Activated CD8-positive, alpha-beta T cell treated with anti-CD3 and anti-CD28 coated beads for 36 hours (primary cell): ENCODE measurements at places on chromosomes 2 and 18.

GRCh38 chr18:49747876-49748275, 65.5 kb downstream of the ACAA2 start:
- no peak for DNase-seq

DNA sequence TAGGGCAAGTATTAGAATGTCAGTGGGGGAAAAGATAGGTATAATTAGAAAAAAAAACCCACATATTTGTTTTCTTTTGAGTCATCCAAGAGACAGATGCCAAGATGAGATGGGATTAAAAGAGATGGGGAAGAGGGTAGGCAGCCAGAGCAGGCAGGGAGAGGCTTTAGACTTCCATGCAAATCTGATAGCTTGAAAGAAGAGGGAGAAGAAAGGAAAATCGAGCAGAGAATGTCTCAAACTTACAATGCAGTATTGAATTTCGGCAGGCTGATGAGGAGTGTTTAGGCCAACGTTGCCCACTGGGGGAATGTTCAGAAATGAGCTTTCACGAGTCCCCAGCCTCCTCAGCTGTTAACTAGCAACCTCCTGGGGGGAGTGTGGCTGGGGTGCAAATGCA, 91.3 kb downstream of the SPATS2L start:
- no peak for DNase-seq

DNA sequence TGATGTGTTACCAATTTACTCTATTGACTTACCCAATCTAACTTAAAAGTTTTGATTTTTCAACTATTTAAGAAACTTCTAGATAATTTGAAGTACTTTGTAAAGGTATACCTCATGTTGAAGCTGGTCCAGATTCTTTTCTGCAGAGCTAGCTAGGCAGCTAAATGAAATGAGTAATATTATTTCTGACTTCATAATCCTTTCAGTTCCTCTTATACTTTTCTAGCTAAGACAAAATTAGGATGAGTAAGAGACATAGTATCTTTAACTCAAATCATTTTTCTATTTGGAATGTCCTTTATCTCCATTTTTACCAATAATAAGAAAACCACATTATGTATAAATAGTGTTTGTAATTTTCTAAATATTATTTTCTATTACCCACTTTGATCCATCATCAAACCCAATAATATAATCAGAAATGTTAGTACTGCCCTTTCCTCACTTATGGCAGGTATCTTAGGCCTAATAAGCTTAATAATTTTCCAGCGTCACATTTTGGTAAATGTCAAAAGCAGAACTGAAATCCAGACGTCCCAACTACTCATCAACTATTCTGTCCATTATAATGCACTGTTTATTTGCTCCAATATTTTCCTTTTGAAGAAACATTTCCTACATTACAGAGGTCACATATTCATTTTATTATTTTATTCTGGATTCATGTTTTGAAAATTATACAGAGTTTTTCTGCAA, 456.6 kb downstream of the THSD7B start:
- no peak for DNase-seq

GRCh38 chr2:106026271-106027190, 167.6 kb downstream of the UXS1 start:
- no peak for DNase-seq

GRCh38 chr2:29606104-29607037, 315.0 kb downstream of the ALK start:
- no peak for DNase-seq
